Activated CD4-positive, alpha-beta T cell treated with anti-CD3 and anti-CD28 coated beads for 24 hours (primary cell): ENCODE measurements at places on chromosomes 3 and 15.

DNA sequence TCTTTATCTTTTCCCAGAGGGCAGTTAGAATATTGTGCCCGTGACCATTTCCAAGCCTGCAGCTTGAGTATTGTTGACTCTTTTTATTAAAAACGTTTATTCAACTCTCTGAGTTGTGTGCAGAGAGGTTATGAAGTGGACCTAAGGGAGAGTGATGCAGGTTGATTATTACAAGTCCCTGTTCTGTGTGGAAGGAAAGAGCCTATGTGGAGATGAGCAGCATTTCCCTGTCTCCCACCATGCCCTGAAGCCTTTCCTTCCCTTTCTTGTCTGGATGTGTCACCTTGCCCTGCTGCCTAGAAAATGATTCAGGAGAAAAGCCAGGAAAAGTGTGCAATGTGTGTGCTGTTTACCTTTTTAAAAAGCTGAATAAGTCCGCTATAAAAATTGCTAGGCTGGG lies 19.4 kb downstream of the ZPLD1 start:
- no peak for DNase-seq

- DNase-seq, result no peak
Observed at GRCh38 chr3:181279239-181279565, 289.7 kb upstream of the DNAJC19 start.

DNA sequence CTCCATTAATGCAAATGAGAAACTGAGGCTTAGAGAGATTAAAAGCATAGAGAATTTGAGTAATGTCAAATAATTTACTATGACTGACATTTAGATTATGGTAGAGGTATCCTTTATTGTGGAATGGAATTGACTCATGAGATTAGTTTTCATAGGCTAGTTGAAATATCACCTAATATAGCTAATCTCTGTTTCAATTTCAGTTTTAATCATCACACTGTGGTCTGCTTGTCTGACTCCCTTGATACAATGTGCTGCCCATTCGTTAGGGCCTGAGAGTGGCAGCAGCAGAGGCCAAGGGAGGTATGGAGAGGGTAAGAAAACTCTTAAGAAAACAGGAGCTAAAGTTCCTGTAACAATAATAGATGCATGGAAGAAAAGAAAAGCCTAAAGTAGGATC lies 13.2 kb upstream of the ZBTB20 start:
- DNase-seq, result no peak

GRCh38 chr15:80703081-80703480 lies 8.0 kb downstream of the ABHD17C start:
- DNase-seq, result no peak

DNA sequence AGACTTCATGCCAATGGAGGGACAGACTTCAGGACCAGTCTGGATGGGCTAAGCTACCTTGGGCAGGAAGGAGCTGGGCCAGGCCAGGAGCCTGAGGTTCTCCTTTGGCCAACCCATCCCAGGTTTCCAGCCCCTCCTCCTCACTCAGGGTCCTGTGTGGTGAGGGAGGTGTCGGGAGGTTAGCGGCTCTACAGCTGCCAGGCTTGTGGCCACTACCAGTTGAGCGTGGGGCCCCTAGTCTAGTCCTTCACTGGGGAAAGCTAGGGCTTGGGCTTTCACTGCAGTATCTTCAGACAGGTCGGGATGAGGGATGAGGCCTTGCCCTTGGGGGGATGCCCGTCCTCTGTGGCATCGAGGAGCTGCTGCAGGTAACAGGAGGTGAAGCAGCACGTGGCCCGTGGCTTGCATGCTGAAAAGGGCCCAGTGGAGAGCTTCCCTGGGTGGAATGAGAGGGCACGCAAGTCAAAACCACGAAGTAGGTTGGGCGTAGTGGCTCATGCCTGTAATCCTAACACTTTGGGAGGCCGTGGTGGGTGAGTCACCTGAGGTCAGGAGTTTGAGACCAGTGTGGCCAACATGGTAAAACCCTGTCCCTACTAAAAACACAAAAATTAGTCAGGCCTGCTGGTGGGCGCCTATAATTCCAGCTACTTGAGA lies 8.5 kb upstream of the FANCD2 start:
- DNase-seq, result peak; percentile 45

- no peak for DNase-seq
Observed at GRCh38 chr3:38247366-38248035, 18.1 kb upstream of the SLC22A13 start.

GRCh38 chr3:21435871-21436270 lies 315.1 kb downstream of the ZNF385D start:
- DNase-seq, result no peak

- no peak for DNase-seq
Observed at GRCh38 chr3:106435899-106436453, 567.2 kb upstream of the CBLB start.

DNA sequence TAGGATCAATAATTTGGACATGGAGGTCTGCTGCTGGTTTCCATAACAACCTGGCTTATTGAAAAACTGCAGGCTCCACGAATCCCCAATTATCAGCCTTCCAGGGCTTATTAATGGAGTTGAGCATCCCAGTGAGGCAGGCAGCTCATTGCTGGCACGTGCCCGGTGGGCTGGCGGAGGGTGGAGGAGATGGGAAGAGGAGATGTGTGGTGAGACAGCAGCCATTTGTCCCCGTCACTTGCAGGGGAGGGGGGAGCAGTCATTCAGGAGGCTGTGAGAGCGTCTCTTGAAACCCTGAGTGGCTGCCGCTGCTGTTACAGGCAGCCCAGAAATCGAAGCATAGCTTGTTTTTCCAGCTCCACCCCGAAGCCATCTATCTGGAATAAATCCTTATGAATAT lies 70.6 kb downstream of the GAP43 start:
- no peak for DNase-seq

DNA sequence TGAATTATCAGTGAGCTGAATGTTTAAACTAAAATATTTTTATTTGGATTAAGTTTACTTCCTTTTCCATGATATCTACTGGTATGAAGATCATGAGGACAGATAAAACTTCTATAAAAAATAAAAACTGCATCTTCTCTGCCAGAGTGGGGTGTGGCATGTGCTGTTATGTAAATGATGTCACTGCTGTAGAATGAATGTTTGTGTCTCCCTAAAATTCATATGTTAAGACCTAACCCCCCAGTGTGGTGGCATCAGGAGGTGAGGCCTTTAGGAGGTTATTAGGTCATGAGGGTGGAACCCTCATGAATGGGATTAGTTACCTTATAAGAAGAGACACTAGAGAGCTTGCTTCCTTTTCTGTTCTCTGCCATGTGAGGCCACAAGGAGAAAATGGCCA lies 178.7 kb upstream of the DPH6 start:
- DNase-seq, result no peak

GRCh38 chr3:139586420-139587017 lies 47.0 kb upstream of the RBP1 start:
- DNase-seq, result no peak

DNA sequence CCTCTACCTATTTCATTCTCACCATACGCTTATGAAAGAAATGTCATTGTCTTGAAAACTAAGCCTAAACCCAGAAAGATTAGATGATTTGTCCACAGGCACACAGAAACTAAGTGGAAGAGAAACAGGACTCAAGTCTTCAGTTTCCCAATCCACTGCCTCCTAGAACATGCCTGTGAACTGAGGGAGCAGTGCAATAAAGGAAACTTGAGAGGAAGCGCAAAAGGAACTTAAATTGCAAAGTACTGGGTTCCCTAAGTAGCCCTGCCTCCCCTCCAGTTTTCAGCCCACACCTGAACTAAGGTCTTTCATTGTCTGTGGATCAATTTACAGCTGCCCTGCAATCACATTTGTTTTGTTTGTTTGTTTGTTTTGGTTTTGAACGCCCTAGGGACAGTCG lies 56.7 kb upstream of the TSEN2 start:
- DNase-seq, result no peak

GRCh38 chr3:36697229-36698001 lies 66.9 kb downstream of the DCLK3 start:
- no peak for DNase-seq

DNA sequence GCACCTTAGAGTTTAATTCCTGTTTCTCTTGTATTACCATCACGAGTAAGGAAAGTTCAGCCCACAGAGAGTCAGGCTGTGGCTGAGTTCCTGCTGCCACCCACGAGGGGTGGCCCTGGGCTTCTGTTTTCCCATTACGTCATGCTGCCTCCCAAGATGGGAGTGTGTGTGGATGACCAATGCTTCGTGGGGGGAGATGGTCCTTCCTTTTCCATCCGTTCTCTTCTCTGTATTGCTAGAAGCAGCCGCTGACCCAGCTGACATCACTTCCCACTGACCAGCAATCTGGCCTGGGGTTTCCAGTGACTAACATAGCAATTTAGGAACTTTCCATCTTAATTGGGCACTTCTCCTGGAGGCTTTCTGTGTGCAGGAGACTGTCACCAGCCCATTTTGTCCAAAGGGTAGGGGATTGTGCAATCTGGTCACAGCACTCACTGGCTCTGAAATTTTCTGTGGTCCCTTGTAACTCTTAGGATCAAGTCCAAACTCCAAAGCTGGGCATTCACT lies 9.3 kb downstream of the IRAK2 start:
- no peak for DNase-seq

GRCh38 chr15:70324001-70324974 lies 226.6 kb upstream of the TLE3 start:
- DNase-seq, result no peak

DNA sequence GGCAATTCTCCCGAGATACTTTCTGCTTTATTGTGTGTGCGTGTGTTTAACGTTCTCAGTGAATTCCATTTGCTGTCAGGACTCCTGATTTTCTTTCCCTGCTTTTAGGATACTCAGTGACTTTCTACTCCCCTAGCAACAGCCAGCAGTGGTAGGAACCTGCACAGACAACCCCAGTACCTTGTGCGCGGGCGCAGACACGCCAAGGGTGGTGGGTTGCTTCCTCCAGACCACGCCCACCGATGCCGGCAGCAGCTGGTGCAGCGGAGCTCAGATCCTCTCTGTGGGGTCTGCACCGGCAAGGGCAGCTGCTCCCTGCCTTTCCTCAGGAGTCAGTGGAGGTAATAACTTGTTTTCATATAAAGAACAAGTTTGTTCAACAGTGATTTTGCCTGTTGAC lies 225.1 kb upstream of the NDN start:
- DNase-seq, result no peak

- no peak for DNase-seq
Observed at GRCh38 chr3:64214381-64215018, 10.8 kb downstream of the PRICKLE2 start.
